ENCODE measurements at places on chromosomes 2 and 18.
A peak's percentile ranks its signal among the peaks of the same experiment; 100 is the strongest.

GRCh38 chr2:113980946-113981345 lies 91.1 kb downstream of the ACTR3 start:
- DNase-seq, result no peak

DNA sequence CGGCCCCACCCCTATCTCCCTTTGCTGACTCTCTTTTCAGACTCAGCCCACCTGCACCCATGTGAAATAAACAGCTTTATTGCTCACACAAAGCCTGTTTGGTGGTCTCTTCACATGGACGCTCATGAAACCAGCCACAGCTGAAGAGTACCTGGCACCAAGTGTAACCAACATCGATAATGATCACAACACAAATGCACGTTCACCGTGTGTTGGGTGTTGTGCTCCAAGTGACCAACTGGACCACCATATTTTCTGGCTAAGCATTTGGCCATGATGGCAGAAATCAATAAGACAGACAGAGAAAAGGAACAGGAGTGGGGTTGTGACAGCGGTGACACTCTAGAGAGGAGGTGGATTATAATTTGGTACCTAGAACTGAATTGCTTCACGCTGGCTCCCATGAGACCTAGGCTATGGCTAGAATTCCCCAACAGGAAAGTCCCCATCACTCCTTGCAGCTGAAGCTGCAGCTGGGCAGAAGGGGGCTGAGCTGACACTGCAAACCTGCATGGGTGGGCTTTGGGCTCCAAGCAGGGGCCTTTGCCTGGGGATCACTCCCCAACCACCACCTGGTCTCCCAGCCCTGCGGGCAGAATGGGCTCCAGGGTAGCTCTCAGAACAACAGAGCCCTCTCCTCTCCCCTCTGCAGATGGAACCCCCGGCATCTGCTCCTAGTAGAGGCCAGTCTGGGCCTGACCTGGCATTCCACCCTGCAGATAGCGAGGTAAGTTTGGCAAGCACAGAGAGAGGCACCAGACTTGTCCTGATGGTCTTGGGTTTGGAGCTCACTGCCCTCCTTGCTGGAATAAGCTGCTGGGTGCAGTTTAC lies 14.6 kb upstream of the LRRFIP1 start:
- no peak for DNase-seq

DNA sequence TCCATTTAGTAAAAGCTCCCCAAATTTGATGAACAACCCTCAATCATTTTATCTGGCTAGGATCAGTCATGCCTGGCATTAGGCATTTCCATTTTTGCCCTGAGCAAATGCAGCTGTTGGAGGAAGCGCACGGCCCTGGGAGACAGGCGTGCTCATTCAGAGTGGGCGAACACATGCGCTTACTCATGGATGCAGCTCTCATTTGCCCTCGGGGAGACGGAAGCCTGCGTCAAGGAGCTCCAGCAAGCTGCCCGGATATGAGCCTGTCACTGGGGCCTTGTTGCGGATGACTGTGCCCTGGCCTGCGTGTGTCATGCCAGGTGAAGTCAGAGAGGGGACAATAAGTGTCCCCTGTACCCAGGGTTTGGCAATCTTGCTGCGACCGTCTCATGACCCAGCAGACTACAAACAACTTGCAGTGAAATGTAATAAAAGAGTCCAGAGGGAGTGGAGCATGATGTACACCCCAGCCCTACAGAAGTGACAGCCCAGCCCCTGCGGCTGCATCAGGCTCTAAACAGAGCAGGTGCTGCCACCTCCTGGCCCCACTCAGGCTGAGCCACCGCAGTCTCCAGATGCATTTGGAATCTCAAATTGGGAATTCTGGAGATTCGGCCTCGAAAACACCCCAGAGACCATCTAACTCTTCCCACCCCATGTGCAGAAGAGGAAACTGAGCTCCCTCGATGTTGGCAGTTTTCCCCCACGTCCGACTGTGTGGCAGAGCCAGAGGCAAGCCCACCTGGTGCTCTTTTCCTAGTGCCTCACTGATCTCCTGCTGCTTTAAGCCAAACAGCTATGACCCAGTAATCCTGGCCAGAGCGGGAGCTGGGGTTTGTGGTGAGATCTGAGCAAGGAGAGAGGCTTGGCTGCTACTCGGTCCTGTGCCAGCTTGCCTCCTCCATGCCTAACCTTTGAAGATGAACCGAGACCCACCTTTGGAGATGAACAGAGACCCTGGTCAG lies 105.0 kb upstream of the ALK start:
- no peak for DNase-seq

DNA sequence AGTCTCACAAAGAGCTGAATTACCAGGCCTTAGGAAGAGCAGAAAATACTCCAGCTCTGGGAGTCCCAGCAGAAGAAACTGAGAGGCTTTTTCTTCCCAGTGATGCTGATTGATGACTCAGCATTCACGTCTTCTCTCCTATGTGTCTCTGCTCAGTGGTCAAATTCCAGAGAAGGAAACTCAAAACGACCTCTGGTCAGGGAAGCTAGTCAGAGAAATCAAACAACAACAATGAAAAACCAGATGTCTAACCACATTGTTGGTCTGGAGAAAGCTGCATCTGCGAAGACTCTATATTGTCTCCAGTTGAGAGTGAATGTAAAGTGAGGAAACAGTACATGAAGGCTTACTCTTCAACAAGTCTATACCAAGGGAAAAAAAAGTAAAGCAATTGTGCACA lies 28.6 kb upstream of the CERS6 start:
- no peak for DNase-seq

DNA sequence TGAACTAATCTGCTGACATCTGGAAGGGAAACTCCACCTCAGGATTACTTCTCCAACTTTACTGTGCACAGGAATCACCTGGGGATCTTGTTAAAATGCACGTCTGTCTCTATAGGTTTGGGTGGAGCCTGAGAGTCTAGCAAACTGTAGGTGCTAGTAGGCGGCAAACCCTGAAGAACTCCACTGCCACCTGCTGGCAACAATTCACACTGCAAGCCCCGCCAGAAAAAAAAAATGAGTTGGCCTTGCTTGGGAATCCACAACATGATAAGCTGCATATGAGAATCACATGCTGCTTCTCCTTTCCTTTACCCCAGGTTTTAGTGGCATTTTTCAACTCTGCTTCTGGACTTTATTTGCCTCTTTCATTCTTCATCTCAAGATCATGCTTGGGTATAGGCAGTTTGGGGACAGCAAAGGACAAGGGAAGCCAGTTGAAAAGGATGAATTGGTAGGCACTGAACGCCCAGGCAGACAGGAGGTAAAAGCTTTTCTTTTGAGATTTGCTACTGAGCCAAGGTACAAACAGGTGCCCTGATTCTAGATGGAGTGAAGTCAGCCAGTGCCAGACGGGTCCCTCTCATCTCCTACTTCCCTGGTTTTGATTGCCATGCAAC lies 88.8 kb downstream of the VIT start:
- peak; percentile 94 for DNase-seq

DNA sequence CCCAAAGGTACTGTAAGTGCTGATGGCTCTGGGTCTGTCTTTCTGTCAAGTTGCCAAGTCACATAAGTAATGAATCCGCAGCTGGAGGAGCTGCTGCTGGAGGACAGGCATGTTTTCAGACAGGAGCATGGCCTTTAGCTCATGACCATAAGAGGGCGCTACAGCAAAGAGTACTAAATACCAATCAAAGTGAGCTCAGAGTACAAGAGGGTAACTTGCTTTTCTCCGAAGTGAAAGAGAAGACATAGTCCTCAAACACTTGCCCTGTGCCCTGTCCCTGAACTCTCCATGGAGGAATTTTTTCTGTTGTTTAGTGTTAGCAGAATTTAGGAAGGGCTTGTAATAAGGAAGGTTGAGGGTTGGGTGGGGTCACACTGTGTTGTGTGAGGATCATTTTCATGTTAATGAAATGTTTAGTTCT lies 58.0 kb upstream of the EML6 start:
- no peak for DNase-seq

Data from H1 (cell line).